Stimulated activated CD8-positive, alpha-beta memory T cell treated with anti-CD3 and anti-CD28 coated beads, Interleukin-4, amount 100 ng/mL, for 1 hour (primary cell): ENCODE measurements at places on chromosomes 1 and 21.

DNA sequence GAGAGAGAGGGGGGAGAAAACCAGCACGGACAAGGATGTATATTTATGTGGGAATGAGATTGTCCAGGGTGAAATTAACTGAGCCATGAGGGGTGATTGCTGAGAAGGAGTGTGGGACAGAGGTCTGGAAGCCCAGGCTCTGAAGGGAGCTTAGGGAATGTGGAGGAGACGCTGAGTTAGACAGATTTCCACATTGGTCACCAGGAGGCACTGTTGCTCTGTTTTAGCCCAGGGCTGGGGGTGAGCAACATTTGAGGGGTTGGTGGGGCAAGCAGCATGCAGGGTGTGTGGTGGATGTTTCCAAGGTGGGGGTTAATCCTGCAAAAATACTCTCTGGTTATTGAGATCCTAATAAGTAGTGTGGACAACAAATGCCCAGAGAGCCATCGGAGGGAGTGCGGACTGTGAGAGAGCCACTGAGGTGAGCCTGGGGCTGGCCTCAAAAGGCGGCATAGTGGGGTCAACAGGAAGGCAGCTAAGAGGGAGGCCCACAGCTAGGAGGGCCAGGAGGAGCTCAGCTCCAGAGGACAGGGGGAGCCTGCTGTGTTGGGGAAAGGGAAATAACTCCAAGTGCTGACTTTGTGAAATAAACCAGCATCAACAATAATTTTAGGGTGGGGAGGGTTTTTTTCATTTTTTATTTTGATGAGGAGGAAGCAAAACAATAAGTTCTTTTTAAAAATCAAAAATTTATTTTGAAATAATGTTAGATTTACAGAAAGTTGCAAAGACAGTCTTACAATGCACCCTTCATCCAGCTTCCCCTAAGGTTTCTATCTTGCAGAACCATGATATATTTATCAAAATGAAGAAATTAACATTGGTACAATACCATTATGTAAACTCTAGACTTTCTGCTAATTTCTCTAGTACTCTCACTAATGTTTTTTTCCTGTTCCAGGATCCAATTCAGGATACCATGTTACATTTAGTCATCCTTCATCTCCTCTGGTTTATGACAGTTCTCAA lies 82.8 kb upstream of the CD34 start:
- no peak for DNase-seq

DNA sequence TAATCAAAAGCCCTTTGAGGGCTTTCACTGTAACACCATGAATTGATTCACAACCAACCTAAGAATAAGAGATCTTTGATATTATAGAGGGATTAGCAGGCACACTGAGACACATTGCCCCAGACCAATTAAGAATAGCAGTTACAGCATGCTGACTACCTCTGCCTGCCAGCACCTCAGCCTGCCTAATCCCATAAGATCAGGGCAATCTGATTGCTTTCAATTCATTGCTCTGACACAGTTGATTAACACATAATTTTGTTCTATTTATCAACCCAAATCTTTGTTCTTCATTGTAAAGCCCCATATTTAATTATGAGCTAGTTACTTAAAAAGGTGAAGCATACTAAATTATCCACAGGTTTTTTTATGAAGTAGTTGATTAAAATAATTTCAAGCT lies 548.8 kb upstream of the ZP4 start:
- DNase-seq: no peak

GRCh38 chr1:67850611-67851075 lies 17.4 kb upstream of the GNG12 start:
- DNase-seq: no peak

DNA sequence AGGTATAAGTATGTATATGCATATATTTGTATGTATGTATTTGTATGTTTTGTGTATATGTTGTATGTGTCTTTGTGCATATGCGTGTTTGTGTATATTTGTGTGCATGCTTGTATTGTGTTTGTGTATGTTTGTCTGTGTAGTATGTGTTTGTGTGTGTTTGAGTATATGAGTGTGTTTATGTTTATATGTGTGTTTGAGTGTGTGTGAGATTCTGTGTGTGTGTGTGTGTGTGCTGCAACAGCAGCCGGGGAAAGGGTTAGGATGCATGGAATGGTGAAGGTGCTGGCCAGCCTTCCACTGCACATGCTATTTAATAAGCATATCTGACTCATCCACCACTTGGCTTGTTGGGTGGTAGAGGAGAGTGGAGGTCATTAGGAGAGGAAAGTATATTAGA lies 46.6 kb upstream of the RAB4A start:
- DNase-seq: no peak

- no peak for DNase-seq
These were observed 3.8 kb downstream of the IFI44L start for GRCh38 chr1:78624035-78624434.

DNA sequence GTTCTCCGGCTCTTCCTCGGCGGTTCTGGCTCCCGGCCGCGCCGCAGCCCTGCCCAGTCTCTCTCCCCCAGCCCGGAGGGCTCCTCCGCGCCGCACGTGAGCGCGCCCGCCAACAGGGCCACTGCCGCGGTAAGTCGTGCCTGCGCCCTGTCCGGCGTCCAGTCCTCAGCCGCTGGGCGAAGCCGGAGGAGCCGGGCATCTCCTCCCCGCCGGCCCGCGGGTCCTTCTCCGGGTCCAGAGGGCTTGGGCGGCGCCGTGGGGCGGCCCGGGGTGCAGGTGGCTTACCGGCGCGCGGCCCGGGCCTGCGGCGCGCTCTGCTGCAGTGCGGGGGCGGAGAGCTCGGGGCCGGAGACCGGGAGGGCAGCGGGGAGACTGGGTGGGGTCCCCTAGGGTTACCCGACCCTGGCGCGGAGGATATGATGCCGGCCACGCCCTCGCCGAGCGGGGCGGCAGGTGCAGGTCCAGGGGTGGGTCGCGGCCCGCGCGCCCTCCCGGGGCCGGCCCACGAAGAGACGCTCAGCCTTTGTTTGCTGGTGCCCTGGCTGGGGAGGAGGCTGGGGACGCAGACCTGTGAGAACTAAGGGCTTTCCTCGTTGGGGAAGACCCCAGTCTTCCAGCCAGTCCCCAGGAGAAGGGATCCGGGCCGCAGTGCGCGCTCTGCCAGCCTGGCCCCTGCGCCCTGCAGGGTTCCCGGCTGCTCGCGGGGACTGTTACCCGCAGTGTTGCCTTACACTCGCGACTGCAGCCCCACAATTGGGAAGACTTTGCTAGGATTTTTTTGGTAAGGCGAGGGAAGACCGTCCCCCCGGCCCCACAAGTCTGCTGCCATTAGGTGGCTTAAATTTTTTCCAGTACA lies at the start of gene DOP1B:
DOP1B (plus strand) TSS at position 10 of the 856 bp plus-strand sequence. CDS start 7,910 bp downstream, outside the sequence.
- no peak for DNase-seq

- no peak for DNase-seq
These were observed 9.3 kb downstream of the ETS2 start for GRCh38 chr21:38815060-38815405.

- no peak for DNase-seq
These were observed 95.5 kb downstream of the SSBP3 start for GRCh38 chr1:54310439-54311328.

- no peak for DNase-seq
These were observed 2.2 kb downstream of the PAQR6 start for GRCh38 chr1:156245451-156246232.

DNA sequence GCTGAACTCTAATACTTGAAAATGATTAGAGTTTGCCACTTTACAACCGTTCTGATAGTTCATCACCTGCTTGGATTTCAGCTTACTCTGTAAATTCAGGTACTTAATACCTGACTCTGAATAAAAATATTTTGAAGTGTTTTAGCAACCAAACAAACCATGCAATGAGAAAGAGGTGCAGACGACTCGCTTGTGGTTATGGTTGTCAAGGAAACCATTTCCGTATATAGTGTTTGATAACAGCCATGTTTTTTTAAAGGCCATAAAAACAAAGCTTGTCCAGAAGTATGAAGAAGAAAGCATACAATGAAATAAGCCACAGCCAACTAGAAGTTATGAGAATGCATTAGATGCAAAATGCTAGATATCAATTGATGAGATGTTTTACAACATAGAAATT lies 167.2 kb upstream of the HMCN1 start:
- DNase-seq: no peak

DNA sequence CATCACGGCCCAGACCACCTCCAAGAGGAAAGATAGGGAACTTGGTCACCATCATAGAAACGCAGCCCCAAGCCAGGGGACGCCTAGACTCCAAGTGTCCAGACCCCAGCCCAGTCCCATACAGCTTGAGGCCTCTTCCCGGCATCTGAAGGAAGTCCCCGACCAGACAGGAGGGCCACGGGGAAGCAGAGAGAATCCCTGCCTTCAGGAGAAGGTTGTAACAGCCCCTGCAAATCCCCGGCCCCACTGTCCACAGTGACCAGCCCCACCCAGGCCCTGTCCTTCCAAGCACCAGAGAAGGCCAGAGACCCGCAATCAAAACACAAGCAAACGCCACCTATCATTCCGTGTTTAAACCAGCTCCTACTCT lies 1.7 kb downstream of the SLC19A1 start:
- no peak for DNase-seq

- DNase-seq: no peak
These were observed 997 bp downstream of the CASZ1 start for GRCh38 chr1:10795276-10796021.

DNA sequence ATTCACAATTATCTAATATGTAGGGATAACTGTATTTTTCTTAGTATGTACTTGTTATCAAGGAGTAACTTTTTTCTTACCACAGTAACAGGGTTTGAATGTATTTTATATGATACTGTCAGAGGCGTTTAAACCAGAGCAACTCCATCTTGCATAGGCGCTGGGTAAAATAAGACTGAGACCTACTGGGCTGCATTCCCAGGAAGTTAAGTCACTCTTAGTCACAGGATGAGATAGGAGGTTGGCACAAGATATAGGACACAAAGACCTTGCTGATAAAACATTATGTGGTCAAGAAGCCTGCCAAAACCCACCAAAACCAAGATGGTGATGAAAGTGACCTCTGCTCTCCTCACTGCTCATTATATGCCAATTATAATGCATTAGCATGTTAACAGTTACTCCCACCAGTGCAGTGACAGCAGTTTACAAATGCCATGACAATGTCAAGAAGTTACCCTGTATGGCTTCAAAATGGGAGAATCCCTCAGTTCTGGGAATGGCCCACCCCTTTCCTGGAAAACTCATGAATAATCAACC lies 64.8 kb downstream of the RPE65 start:
- no peak for DNase-seq

GRCh38 chr1:89989799-89990198 lies 5.1 kb upstream of the ZNF326 start:
- no peak for DNase-seq

- no peak for DNase-seq
These were observed 63.3 kb downstream of the POFUT2 start for GRCh38 chr21:45224189-45224938.

GRCh38 chr1:183812128-183812527 lies 7.2 kb downstream of the RGL1 start:
- DNase-seq: no peak

GRCh38 chr1:84855168-84855567 lies 37.8 kb downstream of the LPAR3 start:
- no peak for DNase-seq

GRCh38 chr21:28771790-28772501 lies 220.7 kb downstream of the LTN1 start:
- no peak for DNase-seq

GRCh38 chr1:33021567-33022431 lies 14.9 kb downstream of the AK2 start:
- no peak for DNase-seq

- DNase-seq: no peak
These were observed 12.9 kb downstream of the ARHGEF16 start for GRCh38 chr1:3467096-3468036.

DNA sequence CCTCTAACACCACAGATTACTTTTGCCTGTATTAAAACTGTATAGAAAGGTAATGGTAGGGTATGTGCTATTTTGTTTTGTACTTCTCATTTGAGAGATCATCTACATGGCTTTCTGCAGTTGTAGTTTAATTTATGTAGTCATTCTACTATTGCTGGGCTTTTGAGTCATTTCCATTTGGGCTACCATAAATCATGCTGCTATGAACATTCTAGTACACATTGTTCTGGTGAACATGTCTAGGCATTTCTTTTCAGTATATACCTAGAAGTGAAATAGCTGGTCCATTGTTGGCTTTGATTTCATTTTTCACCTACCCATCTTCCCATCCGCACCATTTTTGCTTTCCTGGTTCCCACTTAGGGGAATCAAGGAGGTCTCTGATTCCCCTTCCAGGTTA lies 18.7 kb downstream of the EDN2 start:
- DNase-seq: no peak
